Stimulated activated CD8-positive, alpha-beta memory T cell treated with anti-CD3 and anti-CD28 coated beads, Interleukin-4, amount 100 ng/mL, for 1 hour (primary cell): ENCODE measurements at places on chromosomes 11 and 22.

- no peak for DNase-seq
These were observed 27.6 kb downstream of the TENM4 start for GRCh38 chr11:79413268-79413667.

- DNase-seq: no peak
These were observed 6.2 kb upstream of the CRYBB2 start for GRCh38 chr22:25213221-25213620.

GRCh38 chr11:102560555-102561011, 30.0 kb upstream of the MMP7 start:
- no peak for DNase-seq

- DNase-seq: no peak
These were observed 56.8 kb downstream of the PRR5L start for GRCh38 chr11:36352922-36353321.

DNA sequence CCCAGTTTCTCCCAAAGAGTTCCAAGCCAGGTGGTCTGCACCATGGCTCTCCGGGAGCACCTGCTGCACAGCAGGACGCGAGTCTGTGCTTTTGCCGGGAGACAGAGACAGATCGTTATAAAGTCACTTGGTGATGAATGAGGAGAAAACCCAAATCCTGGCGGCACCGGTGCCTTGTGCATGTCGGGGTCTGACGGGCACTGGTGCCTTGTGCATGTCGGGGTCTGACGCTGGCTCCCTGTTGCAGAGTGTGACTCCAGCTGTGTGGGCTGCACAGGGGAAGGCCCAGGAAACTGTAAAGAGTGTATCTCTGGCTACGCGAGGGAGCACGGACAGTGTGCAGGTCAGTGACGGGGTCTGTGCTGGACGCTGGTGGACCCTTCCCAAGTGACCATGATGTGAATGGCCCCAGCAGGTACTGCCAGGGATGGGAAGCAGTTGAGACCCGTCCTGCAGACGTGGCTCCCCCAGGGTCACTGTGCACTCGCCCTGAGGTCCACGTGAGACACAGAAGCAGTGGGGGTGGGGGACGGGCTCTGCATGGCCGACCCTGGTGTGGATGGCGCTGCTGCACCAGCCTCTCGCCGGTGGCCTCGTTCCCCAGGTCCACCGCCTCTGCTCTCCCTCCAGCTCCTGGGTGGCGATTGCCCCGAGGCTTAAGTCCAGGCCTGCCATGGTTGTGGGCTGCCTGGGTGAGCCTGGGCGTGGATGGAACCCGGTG, 5.8 kb downstream of the CRELD2 start:
- no peak for DNase-seq

DNA sequence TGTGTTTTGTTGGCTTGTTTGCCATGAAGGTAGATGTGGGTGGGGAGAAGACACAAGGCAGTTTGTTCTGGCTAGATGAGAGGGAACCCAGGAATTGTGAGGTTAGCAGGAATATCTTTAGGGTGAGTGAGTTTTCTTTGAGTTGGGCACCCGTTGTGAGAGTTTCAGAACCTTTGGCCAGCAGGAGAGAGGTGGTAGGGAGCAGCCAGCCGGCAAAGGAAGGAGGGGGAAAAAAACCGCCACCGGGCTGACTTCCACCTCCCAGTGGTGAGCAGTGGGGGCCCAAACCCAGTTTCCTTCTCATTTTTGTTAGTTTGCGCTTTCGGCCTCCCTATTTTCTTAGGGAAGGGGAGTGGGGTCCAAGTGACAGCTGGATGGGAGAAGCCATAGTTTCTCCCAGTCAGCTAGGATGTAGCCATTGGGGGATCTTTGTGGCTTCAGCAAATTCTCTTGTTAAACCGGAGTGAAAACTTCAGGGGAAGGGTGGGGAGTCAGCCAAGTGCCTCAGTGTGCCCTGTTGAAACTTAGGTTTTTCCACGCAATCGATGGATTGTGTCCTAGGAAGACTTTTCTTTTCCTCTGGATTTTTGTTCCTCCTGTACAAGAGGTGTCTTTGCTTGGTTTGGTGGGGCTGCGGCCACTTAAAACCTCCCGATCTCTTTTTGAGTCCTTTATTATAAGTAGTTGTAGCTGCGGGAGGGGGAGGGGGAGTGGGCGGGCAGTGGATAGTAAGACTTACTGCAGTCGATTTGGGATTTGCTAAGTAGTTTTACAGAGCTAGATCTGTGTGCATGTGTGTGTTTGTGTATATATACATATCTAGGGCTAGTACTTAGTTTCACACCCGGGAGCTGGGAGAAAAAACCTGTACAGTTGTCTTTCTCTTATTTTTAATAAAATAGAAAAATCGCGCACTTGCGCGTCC, 1.1 kb upstream of the GCAT start:
- no peak for DNase-seq

DNA sequence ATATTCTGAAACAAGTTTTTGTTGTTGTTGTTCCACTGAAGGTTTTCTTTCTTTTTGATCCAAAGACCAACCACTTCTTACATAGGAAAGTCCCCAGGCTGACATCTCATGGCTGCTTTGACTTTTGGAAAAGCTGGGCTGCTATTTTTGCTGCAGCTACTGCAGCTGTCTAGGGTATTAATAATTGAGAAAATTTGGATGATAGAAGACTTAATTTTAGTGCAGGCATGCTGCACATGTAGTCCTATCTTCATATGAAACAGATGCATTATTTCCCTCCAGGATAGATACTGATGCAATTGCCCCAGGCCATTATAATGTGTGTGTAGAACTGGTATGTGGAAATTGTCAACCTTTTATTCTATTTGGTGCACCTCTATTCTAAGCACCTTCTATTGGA, 131.4 kb downstream of the NAV2 start:
- DNase-seq: no peak

DNA sequence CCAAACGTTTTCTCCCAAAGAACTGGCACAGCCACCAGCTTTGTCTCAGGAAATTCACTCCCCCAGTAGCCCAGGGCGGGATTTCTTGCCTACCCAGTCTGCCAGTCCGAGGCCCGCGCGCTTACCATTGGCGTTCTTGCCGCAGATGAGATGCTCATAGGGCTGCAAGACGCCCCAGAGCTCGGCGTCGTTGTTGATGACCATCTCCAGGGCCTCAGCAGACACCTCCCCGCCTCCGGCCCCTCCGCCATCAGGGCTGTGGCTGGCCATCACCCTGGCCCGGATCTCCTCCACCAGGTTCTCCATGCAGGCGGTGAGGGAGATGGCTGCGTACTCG, 1.3 kb downstream of the ABTB2 start:
- no peak for DNase-seq

DNA sequence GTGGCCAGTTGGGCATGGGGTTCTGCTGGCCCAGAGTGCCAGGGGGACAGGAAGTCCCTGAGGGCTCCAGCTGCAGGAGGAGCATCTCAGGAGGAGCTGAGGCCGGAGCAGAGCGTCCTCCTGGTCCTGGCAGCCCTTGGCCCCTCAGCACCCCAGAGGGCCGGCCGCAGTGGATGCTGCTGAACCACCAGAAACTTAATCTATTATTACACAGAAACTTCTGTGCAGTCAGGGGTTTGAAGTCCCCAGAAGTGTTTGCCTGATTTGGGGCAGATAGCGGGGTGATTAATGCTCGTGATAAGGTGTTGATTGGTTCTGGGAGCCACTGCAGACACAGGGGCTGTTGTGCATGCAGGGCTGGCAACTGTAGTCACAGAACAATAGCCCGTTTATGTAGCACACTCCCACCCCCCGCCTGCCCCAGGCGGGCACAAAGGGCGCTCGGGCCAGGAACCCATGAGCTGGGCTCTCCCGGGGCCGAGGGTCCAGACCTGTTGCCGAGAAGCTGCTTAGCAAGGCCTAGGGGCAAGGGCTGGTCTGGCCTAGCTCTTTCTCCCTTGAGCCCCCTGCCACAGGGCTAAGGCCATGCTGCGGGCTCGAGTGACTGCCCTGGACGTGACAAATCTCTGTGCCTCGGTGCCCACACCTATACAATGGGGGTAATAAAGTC, 29.0 kb upstream of the KCNQ1OT1 start:
- no peak for DNase-seq

- DNase-seq: no peak
These were observed 1519.7 kb upstream of the TENM4 start for GRCh38 chr11:80960381-80961029.

GRCh38 chr11:90500922-90501568, 278.2 kb upstream of the CHORDC1 start:
- DNase-seq: no peak

DNA sequence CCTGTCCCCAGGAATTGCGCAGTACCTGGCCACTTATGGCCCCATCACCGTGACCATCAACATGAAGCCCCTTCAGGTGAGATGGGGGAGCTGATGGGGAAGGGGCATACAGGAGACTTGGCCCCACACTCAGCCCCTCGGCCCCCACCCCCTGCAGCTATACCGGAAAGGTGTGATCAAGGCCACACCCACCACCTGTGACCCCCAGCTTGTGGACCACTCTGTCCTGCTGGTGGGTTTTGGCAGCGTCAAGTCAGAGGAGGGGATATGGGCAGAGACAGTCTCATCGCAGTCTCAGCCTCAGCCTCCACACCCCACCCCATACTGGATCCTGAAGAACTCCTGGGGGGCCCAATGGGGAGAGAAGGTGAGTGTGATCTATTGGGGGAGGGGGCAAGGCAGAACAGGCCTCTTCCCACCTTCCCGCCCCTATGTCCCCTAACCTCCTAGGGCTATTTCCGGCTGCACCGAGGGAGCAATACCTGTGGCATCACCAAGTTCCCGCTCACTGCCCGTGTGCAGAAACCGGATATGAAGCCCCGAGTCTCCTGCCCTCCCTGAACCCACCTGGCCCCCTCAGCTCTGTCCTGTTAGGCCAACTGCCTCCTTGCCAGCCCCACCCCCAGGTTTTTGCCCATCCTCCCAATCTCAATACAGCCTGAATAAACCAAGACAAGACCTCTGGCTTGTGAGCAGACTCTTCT, 3.6 kb downstream of the CTSW start:
- DNase-seq: no peak

GRCh38 chr11:79287952-79288351, 152.9 kb downstream of the TENM4 start:
- no peak for DNase-seq

DNA sequence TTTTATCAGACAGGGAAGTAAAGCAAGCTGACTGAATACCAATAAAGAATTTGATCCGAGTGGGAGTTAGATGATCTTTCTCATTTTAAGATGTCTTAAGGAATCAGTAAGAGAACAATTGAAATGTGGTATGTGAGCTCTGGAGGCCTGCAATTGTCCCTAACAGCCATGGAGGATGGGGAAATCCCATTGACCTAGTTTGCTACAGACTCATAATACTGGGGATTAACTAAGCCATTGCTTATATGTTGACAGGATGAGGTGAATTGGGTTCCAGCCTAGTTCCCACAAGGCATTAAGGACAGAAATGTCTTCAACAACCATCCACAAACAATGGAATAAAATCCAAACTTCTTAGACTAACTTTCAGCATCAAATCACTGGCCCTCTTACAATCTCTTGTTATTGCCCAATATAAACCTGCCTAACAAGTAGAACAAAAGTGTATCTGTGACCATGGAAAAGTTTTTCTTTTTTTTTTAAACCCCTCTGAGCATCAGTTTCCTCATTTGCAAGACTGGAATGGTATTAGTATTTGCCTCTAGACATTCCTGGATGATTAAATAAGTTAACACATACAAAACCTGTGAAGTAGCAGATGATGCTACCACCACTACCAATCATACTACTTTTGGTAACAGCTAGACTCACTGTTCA, 773.2 kb downstream of the DLG2 start:
- DNase-seq: no peak

GRCh38 chr11:116864531-116864930, 27.1 kb upstream of the APOA1 start:
- no peak for DNase-seq

DNA sequence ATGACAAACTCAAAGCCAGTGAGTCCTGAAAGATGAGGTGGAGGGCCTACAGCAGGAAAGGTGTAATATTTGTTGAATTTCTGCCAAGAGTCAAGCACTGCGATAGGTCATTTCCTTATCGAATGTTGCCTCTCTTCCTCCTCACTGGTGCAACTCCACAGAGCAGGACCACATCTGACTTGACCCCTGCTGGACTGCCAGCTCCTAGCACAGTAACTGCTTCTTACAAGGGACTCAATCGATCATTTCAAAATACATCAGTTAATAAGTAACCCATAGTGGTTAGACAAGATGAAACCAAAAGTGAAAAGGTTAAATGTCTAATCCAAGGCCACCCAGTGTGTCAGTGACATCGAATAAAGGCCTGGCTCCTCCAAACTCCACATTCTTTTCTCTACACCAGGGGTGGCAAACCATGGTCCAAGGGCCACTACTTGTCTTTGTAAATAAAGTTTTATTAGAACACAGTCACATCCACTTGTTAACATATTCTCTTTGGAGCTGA, 98.5 kb upstream of the CSNK2A3 start:
- DNase-seq: no peak

DNA sequence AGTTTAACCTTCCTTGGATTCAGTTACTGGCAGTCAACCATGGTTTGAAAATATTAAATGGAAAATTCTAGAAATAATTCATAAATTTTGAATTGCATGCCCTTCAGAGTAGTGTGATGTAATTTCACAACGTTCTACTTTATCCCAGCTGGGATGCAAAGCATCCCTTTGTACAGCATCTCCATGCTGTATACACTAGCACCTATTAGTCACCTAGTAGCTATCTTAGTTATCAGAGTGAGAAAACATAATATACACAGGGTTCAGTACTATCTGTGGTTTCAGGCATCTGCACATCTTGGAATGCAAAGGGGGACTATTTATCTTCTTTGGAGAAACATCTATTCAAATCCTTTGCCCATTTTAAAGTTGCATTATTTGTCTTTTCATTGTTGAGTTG, 30.8 kb downstream of the CBL start:
- no peak for DNase-seq

DNA sequence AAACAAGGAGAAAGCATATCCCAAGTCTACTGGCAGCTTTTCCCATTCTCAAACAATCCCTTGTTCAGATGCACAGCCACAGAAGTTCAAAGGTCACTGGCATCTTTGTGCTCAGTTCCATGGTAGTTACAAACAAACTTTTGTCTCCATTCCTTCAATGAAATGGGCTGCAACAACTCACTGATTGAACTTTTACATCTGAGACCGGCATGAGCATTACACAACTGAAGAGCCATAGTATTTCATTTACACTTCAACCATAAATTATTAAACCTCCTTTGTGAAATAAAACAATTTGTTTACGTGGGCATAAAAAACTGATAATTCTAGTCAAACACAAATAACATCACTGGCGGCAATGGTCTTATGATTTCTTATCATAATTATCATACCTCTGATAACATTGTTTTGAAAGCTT, 67.8 kb upstream of the ARHGAP32 start:
- DNase-seq: no peak

GRCh38 chr11:11044137-11044855, 186.4 kb upstream of the ZBED5 start:
- DNase-seq: no peak
